ENCODE measurements at places on chromosomes 5 and 9. TPM values are rescaled to one million over a fixed set of nuclear protein-coding genes. Genes with fewer than 3 reads are reported as not detected.

GRCh38 chr5:153601377-153601776 lies 110.9 kb downstream of the GRIA1 start:
- H3K27ac ChIP-seq, result no peak overlapping the region
- no peaks in the 10 kb centered on the region for H3K4me1 ChIP-seq
- H3K27me3 ChIP-seq, result peaks cover 2% of the 10 kb centered on the region
- no peaks in the 10 kb centered on the region for H3K36me3 ChIP-seq

DNA sequence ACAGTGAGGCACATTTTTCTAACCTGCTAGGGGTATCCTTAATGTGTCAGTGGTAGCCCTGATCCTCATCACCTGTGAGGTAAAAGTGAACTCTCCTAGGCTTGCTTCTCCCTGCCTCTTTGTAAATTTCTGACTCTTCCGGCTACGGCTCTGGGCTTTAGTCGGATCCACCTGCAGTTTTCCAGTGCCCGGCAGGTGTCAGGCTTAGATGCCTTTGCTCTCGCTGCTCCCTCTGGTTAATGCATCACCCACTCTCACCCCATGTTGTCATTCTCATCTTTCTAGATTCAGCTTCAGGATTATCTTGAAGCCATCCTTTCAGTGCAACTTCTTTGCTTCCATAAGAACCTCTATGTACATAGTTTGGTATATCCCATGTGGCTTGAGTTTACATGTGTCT lies 3.6 kb downstream of the CEP78 start:
- peaks cover 3% of the 10 kb centered on the region for H3K27me3 ChIP-seq
- peaks cover 13% of the 10 kb centered on the region for H3K4me1 ChIP-seq
- no peak for DNase-seq
- peaks cover 4% of the 10 kb centered on the region for H3K36me3 ChIP-seq

- no peaks in the 10 kb centered on the region for H3K4me1 ChIP-seq
- no peaks in the 10 kb centered on the region for H3K27me3 ChIP-seq
- DNase-seq, result no peak
- no peak overlapping the region for H3K4me3 ChIP-seq
- no peak overlapping the region for H3K27ac ChIP-seq
- H3K36me3 ChIP-seq, result no peaks in the 10 kb centered on the region
These were observed 65.7 kb upstream of the ANKH start for GRCh38 chr5:14937254-14937653.

GRCh38 chr5:51156838-51157237 lies 226.4 kb upstream of the ISL1 start:
- H3K27me3 ChIP-seq, result no peaks in the 10 kb centered on the region
- no peaks in the 10 kb centered on the region for H3K36me3 ChIP-seq
- H3K4me3 ChIP-seq, result no peak overlapping the region

- peaks cover 4% of the 10 kb centered on the region for H3K36me3 ChIP-seq
- H3K27ac ChIP-seq, result no peak overlapping the region
- H3K4me3 ChIP-seq, result no peak overlapping the region
- no peak for DNase-seq
- H3K27me3 ChIP-seq, result peaks cover 6% of the 10 kb centered on the region
These were observed 45.8 kb downstream of the MEIKIN start for GRCh38 chr5:131899686-131900085.

SLC9A3 gene
- total RNA-seq, result 1.1 TPM

GRCh38 chr5:123558762-123559433 lies 46.9 kb downstream of the CSNK1G3 start:
- no peak overlapping the region for H3K27ac ChIP-seq
- DNase-seq, result no peak
- peaks cover 2% of the 10 kb centered on the region for H3K4me1 ChIP-seq
- H3K4me3 ChIP-seq, result no peak overlapping the region
- H3K27me3 ChIP-seq, result no peaks in the 10 kb centered on the region
